ENCODE measurements at places on chromosomes 3 and 15.

GRCh38 chr15:68372291-68372811 is 59.6 kb downstream of the ITGA11 start:
- DNase-seq: no peak

- DNase-seq: no peak
Observed at GRCh38 chr15:80588801-80589200, 106.3 kb upstream of the ABHD17C start.

DNA sequence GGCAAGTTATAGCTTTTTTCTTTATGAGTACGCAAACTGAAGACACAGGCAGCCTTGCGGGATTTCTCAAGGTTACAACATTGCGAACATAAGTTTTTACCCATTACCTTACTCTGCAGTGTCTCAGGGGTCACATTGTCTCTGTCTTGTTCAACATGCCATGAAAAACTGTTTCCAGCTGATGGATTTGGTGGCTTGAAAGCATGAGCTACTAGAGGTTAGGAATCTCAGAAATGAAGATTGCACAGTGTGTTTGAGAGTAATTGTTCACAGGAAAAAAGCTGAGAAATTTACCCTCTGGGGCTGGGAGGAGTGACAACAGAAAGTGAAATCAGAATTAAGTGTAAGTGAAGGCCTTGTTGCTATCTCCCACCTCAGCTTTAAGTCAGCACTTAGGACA is 568.6 kb downstream of the TAFA4 start:
- no peak for DNase-seq

DNA sequence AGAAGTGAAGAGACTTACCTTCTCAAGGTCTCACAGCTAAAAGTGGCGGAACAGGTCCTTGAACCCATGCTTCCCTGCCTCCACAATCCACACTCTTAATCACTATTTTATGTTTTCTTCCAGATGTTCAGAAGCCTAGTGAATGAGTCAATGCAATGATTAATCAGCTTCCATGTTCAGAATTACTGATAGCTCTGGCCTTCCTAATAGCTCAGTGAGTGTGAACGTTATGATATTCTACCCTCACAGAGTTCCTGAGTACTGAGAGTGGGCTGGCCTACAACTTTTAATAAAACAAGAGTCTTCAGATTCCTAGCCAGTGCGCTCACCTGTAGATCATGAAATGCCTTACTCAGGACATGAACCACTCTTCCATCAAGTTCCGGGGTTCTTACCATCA is 443.0 kb upstream of the ADAMTS9 start:
- no peak for DNase-seq

DNA sequence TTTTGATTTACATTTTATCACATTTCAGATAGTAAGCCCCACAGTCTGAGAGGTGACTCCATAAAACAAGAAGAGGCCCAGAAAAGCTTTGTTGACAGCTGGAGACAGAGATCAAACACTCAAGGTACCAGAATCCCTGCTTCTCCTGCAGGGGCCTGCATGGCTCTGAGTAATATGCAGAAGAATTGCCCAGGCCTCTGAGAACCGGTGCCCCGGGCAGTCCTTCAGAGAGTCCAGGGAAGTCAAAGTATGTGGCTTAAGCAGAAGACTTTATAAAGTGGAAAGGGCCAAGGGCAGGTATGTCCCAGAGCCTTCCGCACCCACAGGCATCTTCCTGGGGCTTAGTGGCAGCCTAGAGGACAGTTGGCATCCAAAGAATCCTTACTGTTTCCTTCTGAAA is 12.8 kb downstream of the ATRIP start:
- no peak for DNase-seq

DNA sequence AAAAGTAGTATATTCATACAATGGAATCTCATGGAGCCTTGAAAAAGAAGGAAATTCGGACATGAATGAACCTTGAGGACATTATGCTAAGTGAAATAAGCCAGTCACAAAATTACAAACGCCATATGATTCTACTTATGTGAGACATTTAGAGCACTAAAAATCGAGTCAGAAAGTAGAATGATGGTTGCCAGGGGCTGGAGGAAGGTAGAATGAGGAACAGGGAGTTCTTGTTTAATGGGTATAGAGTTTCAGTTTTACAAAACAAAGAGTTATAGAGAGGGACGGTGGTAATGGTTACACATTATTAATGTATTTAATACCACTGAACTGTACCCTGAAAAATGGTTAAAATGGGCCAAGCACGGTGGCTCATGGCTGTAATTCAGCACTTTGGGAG is 19.5 kb downstream of the UBXN7 start:
- DNase-seq: no peak

DNA sequence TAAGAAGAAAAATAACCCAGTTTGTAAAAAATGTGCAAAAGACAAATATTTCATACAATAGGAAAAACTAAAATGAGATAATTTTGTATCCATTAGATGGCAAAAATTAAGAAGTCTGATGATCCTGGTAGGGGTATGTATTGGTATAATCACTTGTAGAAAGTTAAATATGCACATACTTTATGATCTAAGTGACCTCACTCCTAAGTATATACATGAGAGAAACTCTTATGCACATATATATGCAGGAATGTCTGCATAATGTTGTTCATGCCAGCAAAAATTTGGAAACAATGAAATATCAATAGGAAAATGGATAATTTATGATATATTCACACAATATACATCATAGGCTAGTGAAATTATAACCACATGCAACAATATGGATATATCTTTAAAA is 33.5 kb downstream of the USP50 start:
- DNase-seq: no peak

DNA sequence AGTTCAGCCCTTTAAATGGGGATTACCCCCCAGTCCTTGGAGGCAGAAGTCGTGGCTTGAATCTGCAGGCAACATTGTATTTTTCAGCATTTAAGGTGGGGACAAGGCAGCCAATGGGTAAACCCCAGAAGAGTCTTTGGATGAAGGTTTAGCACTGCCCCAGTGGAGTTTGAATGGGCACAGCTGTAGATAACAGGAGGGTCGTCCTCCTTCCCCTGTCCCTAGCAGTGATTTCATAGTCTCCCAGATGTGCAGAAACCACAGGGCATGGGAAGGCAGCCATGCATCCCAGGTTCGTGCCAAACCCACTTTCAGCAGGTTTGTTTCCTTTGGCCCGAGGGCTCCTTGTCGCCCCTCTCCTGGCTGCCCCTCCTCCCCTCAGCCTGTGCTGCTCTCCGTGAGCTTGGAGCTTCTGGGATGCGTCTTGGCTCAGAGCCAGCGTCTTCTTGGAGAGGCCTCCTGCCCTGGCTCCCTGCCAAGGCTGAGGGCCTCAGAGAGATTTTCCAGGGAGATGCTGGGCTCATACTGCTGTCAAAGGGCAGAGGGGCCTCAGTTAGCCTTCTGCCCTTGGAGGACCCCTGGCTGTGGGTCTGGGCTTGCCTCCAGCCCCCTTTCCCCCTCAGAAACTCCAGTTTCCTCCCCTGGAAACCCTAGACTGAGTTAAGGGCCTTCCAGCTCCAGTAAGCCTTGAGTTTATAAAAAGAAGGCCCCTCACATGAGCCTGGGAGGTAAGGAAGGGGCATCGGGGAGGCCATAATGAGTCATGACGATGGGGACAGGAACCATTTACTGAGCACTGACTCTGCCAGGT is 48.9 kb upstream of the POLG start:
- peak; percentile 90 for DNase-seq

- DNase-seq: no peak
Observed at GRCh38 chr3:197546307-197547085, 9.3 kb downstream of the BDH1 start.

- DNase-seq: peak; percentile 97
Observed at GRCh38 chr15:94119923-94120775, 111.2 kb upstream of the MCTP2 start.

DNA sequence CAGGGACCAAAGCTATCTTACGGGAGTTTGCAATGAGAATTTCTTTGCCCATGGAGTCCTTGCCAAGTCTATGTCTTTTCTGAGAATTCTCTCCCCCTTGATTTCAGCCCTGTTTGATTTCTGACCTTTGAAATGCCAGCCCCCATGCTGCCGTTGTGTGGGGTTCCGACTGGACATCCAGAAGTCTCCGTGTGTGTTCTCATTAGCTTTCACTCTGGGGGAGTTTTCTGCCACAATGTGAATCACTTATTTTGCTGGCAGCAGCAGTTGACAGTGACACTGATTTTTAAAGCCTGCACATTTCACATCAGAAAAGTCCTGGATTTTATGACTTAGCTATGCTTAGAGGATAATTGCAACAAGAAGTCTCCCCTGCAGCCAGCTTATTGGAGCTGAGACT is 98.4 kb upstream of the CTDSPL start:
- DNase-seq: no peak

- peak; percentile 48 for DNase-seq
Observed at GRCh38 chr15:93035953-93036810, 52.8 kb downstream of the RGMA start.

GRCh38 chr3:194561306-194561974 is 71.8 kb downstream of the TMEM44 start:
- DNase-seq: no peak

DNA sequence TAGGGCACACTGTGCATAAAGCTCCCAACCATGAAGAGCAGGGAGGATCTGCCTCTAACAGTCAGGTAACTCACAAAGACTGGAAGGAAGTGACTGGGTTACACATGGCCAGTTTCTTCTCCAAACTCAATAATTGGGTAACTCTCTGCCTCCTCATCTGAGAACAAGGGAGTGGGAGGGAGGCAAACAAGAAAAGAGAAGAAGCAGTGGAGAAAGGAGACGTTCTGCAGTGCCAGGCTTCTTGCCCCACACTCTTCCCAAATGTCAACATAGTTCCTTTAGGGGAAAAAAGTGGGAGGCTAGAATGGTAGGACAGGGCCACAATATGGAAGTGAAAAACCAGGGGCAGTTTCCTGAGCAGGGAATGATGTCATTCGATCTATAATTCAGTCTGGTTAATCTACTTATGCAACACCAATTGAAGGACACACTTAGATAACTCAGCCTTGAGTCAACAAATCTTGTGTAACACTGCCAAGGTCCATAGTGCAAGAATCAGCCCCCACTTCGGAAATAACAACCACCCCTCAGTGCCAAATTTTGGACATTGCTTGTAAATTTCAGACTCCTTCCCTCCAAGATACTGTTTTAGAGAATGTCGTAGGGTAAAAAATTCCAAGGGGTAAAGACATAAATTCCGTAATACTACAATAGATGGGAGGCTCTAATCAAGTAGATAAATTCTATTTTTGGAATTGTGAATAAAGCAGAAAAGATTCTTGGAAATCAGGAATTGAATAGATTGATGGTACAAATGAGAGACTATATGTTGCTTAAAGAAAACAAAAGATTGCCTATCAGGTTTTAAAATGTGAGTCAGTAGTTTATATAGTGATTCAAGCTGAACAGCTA is 143.0 kb downstream of the LPP start:
- no peak for DNase-seq

- DNase-seq: no peak
Observed at GRCh38 chr3:63798949-63799348, 20.1 kb upstream of the C3orf49 start.

DNA sequence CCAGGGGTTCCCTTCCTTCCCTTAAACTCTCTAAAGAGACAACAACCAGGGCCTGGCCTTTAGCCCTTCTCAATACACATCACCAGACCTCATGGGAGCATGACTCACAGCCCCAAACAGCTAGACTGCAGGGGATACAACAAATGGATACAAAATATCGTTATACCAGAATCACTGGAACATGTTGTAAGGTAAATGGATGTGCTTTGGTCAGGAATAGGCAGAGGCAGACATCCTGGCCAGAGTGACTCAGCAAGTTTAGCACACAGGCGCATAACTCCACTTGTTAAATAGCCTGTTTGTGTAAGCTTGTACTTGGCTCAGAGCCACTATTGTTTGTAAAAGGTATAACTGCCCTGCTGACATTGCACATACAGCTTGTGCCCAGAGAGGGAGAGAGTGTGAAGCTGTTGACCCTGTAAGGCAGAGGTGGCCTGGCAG is 18.3 kb downstream of the TMED3 start:
- DNase-seq: no peak

DNA sequence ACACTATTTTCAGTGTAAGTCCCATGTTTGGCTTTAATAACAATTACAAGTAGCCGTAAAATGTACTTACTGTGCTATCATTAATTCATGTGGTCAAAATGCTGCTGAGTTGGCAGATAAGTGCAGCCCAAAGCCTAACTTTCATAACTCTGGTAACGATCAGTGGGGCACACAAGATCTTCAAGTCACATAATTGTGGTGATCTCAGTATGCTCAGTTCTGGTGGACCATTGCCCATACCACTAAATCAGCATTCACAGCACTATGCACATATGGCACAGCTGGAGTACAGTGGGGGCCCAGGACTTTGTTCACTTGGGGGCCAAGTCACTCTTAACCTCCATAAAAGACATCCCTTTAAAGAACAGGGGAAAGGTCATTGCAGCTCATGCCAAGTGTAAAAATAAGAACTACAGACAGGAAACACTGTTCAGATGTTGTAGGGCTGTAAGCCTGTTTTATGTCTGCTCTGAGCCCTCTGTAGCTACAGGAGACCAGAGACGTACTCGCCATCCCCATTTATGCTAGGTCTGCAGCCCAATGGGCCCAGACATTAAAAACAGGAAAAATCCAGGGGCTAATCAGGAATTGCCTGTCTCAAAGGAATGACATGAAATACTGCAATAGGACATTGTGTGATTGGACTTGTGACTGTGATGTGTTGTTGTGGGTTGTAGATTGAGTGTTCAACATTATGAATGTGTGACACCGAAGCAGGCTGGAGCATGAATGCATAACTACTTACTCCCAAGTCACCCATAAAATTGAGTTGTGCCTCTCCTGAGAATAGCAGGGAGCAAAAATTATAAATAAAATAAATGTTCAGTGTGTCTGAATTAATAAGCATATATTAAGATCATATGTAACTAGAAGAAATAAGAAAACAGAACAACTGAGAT is 282.5 kb upstream of the EPHA3 start:
- DNase-seq: no peak

GRCh38 chr15:45586601-45587094 is 531 bp upstream of the BLOC1S6 start:
- DNase-seq: no peak

- no peak for DNase-seq
Observed at GRCh38 chr15:68337826-68338225, 60.3 kb downstream of the FEM1B start.

DNA sequence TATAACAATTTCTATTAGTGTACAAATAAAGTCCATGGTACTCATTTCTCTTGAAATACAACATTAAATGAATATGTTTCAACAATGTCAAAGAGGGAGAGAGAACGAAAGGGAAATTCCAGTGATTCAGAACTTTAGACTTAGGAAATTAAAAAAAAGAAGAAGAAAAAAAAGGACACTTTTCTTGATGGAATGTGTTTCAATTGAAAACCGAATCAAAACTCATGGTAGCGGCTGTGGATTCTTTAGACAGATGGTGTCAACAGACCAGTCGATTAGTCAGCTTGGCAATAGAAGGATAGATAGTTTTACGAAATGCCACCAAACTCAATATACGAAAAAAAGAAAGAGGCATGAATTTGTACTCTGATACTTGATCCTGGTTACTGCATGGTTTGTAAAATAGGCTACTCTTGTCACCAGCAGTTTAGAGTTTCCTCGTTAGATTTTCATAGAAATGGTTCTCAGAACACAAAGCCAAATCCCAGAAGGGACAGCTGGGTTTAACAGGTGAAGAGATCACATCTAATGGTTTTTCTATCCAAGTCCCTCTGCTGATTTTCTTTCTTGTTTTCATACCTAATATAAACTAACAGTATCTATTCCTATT is 793.5 kb downstream of the ROBO1 start:
- peak; percentile 60 for DNase-seq

- DNase-seq: peak; percentile 58
Observed at GRCh38 chr15:31472636-31473384, 146.2 kb downstream of the KLF13 start.

- DNase-seq: no peak
Observed at GRCh38 chr15:49747340-49747739, 126.5 kb downstream of the DTWD1 start.
